Left lung (tissue), 14 donors: ENCODE measurements at places on chromosomes 6 and 20. TPM values are rescaled to one million over a fixed set of nuclear protein-coding genes. Genes with fewer than 3 reads are reported as not detected.

The COL20A1 gene
- not detected for total RNA-seq

The CDH26 gene
- 6.0 TPM for total RNA-seq

The HLA-B gene
- total RNA-seq, result 2,503 TPM

The SLC22A16 gene
- total RNA-seq, result 5.4 TPM

The ATP6V1G2 gene
- 1.6 TPM for total RNA-seq

The FAM217B gene
- 20.1 TPM for total RNA-seq
